T-helper 9 cell (primary cell): ENCODE measurements at places on chromosomes 16 and 17.

- no peak for DNase-seq
Measured at GRCh38 chr17:56699186-56699894, 105.8 kb downstream of the NOG start.

DNA sequence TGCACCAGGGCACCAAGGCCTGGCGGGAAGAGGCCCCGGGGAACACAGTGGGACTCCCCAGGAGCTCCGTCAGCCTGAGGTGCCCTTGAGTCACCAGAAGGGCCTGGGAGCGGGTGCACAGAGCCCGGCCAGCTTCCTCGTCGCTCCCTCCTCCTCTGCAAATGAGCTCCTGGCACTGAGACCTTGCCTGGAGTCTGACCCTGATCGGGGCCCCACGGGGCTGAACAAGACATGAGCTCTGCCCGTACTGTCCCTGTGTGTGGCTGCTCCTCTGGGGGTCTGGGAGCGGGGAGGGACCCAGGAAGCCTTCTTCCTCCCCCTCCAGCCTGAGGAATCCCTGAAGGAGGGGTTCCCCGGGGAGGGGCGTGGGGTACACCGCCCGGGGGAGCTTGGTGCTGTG lies 36.4 kb upstream of the SSTR5 start:
- DNase-seq: no peak

- DNase-seq: no peak
Measured at GRCh38 chr16:14564861-14565687, 65.0 kb downstream of the PARN start.

- DNase-seq: no peak
Measured at GRCh38 chr17:67025216-67025792, 19.1 kb upstream of the CACNG1 start.

DNA sequence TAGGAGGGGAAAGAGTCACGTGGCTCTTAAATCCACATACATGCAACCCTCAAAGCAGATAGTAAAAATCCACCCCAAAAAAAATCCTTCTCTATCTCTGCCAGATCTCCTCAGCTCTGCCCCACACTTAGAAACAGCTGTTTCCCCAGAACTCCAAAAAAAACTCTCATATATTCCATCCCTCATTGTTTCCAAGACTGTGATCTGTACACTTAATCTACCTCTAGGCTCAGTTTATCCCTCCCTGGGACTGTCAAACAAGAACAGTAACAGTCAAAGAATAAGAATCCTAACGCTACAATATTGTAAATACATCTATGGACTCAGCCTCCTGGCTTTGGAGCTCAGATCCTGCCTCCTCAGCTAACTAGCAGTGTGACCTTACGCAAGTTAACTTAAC lies 11.6 kb downstream of the CUEDC1 start:
- no peak for DNase-seq

DNA sequence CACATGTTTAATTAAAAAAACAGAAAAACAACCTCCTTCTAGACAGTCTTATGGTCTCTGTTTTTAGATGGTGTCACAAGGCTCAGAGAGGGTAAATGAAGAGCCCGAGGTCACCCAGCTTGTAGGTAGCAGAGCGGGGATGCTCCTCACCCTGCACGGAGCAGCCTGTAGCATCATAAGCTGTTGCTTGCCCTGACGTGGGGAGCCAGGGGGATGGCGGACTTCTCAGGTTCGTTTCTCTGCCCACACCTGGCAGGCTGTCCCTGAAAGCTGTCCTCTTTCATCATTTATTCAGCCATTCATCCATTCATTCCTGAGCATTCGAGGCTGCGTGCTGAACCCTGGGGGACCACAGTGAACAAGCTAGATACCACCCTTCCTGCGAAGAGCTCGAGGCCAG lies 75.7 kb upstream of the KSR1 start:
- no peak for DNase-seq

- DNase-seq: no peak
Measured at GRCh38 chr16:85536411-85537330, 76.5 kb upstream of the GSE1 start.

DNA sequence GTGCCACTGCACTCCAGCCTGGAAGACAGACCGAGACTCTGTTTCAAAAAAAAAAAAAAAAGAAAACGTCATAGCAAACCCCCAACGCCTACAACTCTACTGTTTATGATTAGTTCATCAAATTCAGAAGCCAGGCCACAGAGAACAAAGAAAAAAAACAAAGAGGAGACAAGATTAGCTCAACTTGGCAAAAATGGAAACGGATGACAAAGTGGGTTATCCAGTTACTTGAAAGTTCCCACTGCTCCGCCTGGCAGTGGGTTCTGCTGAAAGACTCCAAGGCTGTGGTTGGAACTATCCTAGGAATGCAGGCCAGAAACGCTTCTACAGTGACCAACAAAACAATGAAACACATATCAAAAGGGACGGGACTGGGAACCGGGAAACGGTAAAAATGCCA lies 53.1 kb downstream of the MRM3 start:
- DNase-seq: no peak
